ENCODE measurements at places on chromosomes 3 and 15. TPM values are rescaled to one million over a fixed set of nuclear protein-coding genes. Genes with fewer than 3 reads are reported as not detected.

DNA sequence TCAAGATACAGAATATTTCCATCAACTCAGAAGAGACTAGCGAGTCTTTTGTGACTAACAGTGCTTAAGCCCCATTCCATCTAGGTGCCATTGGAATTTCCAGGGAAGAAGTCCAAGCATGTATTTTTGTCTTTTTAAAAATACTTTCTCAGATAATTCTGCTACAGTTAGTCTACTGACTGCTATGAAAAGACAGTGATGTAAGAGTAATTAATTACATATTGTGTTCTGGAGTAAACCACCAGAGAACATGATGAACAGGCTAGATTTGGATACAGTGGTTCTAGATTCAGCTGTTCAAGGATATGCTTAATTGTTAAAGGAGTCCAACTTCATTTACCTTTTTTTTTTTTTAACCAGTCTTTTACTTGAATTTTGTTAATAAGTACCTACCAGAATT, 34.8 kb upstream of the PAK6 start:
- DNase-seq = no peak

GRCh38 chr3:137760341-137761098, 3.6 kb upstream of the SOX14 start:
- no peak for DNase-seq

DNA sequence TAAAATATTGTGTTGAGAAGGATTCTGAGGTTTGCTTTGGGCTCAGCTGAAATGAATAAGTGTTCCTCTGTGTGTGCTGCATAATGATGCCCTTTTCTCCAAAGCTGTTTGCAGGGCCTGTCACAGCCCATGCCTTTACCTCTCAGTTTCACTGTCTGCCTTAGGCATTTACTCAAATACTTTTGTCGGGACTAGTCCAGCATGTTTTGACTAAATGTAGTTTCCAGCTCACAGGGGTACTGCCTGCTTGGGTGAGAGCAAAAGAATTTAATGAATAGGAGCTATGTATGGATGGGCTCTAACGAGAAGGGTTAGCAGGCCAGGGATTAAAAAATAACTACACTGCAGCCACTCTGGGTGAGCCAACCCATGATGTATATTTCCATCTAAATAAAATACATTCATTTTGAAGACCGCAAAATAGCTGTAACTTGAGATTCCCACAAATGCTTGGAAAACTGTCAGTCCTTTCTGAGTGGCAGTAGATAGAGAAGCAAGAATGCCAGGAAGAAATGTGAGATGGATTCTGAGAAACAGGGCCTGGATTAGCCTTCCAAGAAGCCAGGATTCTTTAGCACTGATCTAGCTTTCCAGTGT, 549.2 kb upstream of the TBL1XR1 start:
- DNase-seq = no peak

- DNase-seq = no peak
These were observed 18.9 kb downstream of the IL1RAP start for GRCh38 chr3:190532731-190533203.

DNA sequence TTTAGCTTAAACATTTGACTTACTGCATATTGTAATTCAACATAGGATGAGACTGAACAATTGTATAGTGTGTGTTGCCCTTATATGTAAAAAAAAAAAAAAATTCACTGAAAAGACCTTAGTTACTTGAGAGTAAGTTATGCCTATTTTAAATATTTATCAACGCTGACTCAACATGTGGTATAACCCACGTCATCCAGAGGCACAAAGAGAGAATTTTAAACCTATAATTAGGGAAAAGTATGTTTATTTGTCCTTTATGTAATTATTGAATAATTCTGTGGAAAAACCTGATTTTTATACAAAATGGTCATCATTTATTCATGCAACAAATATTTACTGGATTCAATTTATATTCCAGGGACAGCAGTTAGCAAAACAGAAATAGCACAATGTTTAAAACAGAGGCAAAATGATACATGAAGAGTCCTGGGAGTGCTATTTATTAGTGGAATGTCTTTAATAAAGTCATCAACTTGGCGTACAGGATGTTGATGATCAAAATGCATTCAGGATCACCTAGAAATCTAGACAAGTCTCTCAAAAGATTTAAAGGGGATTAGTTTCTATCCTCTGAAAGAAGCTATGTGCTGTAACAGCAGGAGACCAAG, 223.7 kb downstream of the PCCB start:
- DNase-seq = no peak

Gene FOXL2NB
- not detected for total RNA-seq

Gene KCNMB3
- total RNA-seq = 3.8 TPM

Gene AHSG
- not detected for total RNA-seq
